Occipital lobe (tissue), 3 donors: ENCODE measurements at places on chromosomes 2 and 18. TPM values are rescaled to one million over a fixed set of nuclear protein-coding genes. Genes with fewer than 3 reads are reported as not detected.

SPATS2L gene
- total RNA-seq, result 43.8 TPM

CD8B2 gene
- total RNA-seq, result not detected

SLC5A7 gene
- total RNA-seq, result 0.94 TPM

STEAP3 gene
- total RNA-seq, result not detected

FBXO48 gene
- total RNA-seq, result 0.94 TPM

AQP12A gene
- total RNA-seq, result not detected

ZNF804A gene
- total RNA-seq, result 15.6 TPM

SKOR2 gene
- total RNA-seq, result not detected

VRK2 gene
- 11.2 TPM for total RNA-seq

PAX3 gene
- 0.31 TPM for total RNA-seq

GYPC gene
- 17.0 TPM for total RNA-seq

RMDN2 gene
- total RNA-seq, result 13.6 TPM

ATP6V1B1 gene
- total RNA-seq, result not detected

MEP1B gene
- total RNA-seq, result 0.78 TPM

DLGAP1 gene
- 80.2 TPM for total RNA-seq

LYG1 gene
- total RNA-seq, result 0.47 TPM

FOXI3 gene
- 0.47 TPM for total RNA-seq

RAB27B gene
- total RNA-seq, result 35.1 TPM

AFF3 gene
- 105 TPM for total RNA-seq

CROCC2 gene
- under 0.01 TPM for total RNA-seq

TM4SF20 gene
- total RNA-seq, result not detected

MYO7B gene
- not detected for total RNA-seq

TAF1B gene
- total RNA-seq, result 48.0 TPM

FAM228A gene
- total RNA-seq, result 3.9 TPM

LRP1B gene
- 71.4 TPM for total RNA-seq

SIX2 gene
- total RNA-seq, result 0.16 TPM

CHST10 gene
- 82.2 TPM for total RNA-seq

RELCH gene
- total RNA-seq, result 102 TPM
